Erythroblast (primary cell): ENCODE measurements at places on chromosomes 7 and 10.

GRCh38 chr7:30679664-30680063 is 2.6 kb downstream of the CRHR2 start:
- no peak for DNase-seq

- DNase-seq: no peak
Observed at GRCh38 chr7:100153708-100154535, 4.6 kb downstream of the TRAPPC14 start.

DNA sequence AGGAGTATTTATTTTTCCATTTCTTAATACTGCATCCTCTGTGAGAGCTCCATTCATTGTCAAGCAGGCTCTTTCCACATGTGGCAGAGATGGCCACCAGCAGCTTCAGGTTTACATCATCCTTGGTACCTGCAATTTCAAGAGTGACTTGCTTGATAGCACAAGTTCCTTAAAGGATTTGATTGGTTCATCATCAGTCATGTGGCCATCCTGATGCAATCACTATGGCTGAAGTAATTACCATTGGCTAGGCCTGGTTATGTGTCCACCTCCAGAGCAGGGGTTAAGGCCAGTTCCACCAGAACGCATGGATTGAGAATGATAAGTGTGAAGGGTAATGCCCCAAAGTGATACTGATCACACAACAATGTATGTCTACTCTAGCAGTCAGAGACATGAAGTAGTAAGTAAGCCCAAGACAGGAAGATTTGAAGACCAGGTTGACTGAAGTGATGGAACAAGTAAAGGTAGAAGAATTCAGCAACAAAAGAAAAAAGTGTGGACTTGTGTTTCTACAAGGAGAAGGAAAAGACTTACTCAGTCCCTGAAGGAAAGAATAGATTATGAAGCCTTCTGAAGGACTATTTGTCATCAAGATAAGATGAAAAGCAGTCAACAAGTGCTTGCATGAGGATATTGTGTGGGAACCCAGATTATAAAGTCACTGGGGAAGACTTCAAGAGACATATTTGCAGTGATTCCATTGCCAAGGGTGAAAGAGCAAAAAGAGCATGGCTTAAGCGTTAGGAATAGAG is 26.4 kb upstream of the PRKAR2B start:
- DNase-seq: peak; percentile 78

DNA sequence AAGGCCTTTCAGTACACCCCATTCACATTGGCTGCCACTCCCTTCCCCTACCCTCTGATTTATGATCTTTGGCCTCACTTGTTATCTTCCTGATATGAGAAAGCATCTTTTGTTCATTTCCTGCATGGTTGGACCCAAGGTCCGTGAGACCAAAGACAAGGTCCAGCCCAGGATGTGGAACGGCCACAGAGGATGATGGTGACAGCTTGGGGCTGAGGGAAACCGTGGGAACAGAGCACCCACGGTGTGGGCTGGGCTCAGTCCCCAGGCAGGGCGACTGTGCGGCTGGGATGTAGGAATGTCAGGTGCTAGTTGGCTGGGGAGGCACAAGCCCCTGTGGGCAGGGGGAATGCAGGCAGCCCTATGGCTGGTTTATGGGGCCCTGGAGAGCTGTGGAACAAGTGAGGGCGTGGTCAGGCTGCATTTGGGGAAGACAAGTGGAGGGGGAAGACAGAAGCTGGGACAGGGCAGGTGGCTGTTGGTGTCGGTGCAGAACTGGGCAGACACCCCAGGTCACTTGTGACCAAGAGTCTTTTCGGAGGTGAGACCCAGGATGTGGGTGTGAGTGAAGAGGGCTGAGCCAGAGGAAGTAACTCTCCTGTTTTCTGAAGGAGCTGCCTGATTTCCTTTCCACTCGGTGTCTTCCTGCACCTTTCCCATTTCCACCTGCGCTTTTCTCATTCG is 51.7 kb upstream of the IGFBP3 start:
- no peak for DNase-seq

DNA sequence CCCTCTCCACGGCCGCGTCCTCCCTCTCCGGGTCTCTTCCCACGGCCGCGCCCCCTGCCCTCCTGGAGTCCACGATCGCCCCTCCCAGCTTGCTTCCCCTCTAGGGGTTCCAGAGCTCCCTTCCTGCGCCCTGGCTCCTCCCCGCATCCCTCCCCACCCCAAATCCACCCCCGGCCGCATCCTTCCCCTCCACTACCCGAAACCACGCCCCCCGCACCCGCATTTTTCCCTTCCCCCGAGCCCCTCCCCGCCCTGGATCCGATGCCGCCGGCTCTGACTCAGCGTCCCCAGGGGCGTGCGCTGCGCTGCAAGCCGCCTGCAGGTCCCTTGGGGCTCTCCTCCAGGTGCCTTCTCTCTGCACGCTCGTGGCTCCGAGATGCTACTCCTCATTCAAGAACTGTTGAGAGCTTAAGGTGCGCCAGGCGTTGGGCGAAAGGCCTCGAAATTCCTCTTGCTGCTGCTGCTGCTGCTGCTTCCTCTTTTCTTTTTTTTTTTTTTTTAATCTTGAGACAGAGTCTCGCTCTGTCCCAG is 372 bp upstream of the TMEM130 start:
- DNase-seq: peak; percentile 8

DNA sequence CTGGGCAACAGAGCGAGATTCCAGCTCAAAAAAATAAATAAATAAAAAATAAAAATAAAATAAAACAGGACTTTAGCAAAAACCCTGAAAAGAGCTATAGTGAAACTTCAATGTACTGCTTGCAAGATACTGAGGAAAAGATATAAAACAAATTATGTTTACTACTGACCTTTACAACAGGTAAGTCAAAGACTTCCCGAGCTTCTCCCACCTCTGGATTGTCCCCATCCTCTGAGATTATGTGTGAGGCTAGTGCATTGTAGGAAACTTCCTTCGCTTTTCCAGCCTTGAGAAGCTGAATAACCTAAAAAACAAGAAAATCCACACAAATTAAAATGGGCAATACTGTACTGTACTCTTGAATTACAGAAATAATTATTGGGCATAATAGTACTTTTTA is 4.4 kb downstream of the PAXIP1 start:
- DNase-seq: no peak

DNA sequence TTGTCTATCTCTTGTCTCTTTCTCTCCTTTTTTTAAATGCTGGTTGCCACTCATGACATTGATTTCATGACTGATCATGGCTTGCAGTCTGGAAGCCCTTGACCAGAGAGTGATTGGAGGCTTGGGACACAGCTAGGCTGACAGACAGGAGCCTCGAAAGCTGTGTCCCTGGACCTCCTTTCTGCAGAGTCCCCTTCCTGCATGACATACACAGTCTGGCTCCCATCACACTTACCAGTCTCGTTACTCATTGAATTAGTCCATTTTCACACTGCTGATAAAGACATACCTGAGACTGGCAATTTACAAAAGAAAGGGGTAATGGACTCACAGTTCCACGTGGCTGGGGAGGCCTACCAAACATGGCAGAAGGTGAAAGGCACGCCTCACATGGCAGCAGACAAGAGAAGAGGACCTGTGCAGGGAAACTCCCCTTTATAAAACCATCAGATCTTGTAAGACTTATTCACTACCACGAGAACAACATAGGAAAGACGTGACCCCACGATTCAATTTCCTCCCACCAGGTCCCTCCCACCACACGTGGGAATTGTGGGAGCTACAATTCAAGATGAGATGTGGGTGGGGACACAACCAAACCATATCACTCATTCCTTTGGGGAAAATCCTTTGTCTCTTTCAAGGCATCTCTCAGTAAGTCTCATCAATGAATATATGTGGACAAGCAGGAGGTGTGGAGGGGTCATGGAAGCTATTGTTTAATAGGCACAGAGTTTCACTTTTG is 102.3 kb downstream of the TBXAS1 start:
- DNase-seq: no peak

- no peak for DNase-seq
Observed at GRCh38 chr7:131895541-131896164, 339.2 kb upstream of the PODXL start.

- no peak for DNase-seq
Observed at GRCh38 chr7:63073286-63073685, 925.4 kb upstream of the ZNF722 start.

DNA sequence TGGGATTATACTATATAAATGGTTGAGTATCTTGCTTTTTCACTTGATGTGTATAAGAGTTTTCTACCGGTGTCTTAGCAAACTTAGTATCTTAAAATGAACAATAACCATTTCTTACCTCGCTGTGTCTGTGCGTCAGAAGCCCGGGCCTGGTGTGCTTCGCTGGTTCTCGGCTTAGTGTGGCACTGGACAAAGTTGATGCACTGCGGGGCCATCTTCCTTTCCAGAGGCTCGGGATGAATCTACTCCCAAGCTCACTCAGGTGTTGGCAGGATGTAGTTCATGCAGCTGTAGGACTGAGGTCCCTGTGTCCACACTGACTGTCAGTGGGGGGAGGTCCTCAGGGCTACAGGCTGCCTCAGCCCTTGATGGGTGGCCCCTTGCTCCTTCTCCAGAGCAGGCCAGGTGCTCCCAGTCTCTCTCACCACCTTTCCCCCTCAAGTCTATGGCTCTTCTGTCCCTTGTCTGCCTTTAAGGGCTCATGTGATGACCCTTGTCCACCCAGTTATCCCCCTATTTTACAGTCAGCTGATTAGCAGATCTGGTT is 227.8 kb downstream of the GLRX3 start:
- DNase-seq: no peak

- DNase-seq: no peak
Observed at GRCh38 chr7:25077096-25077495, 48.0 kb downstream of the CYCS start.

- DNase-seq: no peak
Observed at GRCh38 chr10:21523557-21524008, 1.9 kb downstream of the SKIDA1 start.

- no peak for DNase-seq
Observed at GRCh38 chr7:71974611-71975010, 437.5 kb downstream of the CALN1 start.

GRCh38 chr10:87860156-87860795 is 3.1 kb downstream of the KLLN start:
- DNase-seq: peak; percentile 68

GRCh38 chr7:135620447-135620846 is 41.9 kb upstream of the STMP1 start:
- DNase-seq: no peak

GRCh38 chr10:50600831-50601477 is 22.8 kb downstream of the SGMS1 start:
- no peak for DNase-seq

DNA sequence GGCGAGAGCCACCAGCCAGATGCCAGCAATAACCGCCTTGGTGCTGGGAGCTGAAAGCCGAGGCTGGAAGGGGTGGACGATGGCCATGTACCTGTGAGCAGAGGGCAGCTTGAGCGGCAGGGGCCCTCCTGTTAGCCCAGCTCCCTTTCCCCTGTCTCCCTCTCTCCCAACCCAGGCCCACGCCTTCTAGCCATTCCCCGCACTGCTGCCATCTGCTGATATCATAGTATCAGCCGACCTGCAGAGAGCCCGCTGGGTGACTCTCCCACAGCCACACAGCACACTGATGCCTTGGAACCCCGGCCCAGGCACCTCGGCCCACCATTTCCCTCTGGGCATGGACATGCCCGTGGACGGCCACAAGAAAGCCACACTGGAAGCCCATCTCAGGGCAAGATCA is 1.7 kb downstream of the TACR2 start:
- no peak for DNase-seq

DNA sequence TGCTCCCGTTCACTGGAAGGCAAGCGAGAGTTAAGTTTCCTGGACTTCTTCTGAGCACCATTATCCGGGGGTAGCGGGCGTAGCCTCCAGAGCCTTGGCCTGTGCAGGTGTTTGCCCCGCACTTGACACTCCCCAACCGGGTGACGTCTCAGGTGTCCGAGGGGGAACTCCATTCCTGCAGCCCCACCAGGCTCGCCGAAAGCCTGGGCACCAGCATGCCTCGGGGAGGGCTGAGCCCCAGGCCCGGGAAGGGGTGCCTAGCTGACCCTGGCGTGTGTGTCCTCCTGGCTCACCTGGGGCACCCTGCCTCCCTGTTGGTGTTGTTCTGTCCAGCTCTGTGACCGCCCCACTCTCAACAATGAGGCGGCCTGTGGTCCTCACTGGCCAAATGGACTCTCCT is 109.4 kb upstream of the GPR26 start:
- DNase-seq: no peak

GRCh38 chr10:19499291-19499770 is 316.9 kb upstream of the PLXDC2 start:
- no peak for DNase-seq

DNA sequence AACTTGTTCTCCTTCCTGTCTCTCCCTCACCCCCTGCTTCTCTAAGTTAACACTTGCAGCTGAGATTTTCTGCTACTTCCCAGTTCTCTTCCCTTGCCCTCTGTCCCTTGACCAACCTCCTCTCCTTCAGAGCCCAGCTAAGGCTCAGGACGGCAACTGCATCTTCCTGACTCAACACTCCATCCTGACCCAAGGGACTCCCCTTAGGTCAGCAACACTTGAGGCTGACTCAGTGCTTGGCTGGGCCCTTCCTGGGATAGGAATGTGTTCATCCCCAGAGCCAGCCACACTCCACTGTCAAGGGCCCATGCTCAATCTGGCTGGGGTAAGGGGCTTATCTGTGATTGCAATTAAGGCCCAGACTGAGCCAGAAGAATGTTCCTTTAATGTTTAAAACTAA is 3.4 kb downstream of the CALHM2 start:
- no peak for DNase-seq

GRCh38 chr10:46556515-46557318 is at the start of gene GPRIN2:
GPRIN2 (minus strand) TSS chr10:46556658; CDS start chr10:46550736, 5,922 bp downstream.
- no peak for DNase-seq

DNA sequence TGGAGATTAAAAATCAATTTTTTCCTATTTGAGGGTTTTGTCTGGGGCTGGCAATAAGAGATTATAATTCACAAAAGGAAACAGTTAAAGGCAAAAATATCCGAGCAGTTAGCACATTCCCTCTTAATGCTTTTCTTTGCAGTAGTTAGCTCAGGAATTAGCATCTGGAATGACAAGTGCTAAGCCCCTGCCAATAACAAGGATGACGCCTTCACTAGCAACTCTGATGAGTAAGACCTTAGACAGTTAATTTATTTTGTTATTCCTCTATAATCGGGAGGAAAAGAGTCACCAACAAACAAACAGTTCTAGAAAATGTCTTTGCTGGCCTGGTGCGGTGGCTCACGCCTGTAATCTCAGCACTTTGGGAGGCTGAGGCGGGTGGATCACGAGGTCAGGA is 151.3 kb downstream of the TRIL start:
- DNase-seq: no peak

DNA sequence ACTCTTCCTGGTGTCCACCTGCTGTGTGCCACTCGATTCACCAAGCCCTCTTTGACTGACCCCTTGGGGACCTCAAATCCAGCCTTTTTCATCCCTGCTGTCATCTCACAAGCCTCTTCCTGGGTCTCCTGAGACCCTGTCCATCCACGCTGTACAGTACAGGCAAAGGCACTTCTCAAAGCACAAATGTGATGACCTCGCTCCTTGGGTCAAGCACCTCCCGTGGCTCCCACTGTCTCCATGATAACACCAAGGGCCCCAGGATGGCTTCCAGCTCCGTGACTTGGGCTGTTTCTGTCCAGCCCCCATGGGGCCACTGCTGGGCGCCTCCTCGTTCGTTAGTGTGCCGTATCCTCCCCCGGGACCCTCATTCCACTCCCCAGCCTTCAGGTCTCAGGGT is 28.7 kb downstream of the PVRIG start:
- DNase-seq: no peak

- no peak for DNase-seq
Observed at GRCh38 chr7:83524277-83525075, 124.5 kb downstream of the SEMA3E start.

- no peak for DNase-seq
Observed at GRCh38 chr10:43628956-43629355, 19.7 kb downstream of the ZNF32 start.
